ENCODE measurements at places on chromosomes 7 and 10. TPM values are rescaled to one million over a fixed set of nuclear protein-coding genes. Genes with fewer than 3 reads are reported as not detected.
A peak's percentile ranks its signal among the peaks of the same experiment; 100 is the strongest.

Gene SPDYE1
- total RNA-seq = not detected

Gene KIN
- total RNA-seq = 10.6 TPM

DNA sequence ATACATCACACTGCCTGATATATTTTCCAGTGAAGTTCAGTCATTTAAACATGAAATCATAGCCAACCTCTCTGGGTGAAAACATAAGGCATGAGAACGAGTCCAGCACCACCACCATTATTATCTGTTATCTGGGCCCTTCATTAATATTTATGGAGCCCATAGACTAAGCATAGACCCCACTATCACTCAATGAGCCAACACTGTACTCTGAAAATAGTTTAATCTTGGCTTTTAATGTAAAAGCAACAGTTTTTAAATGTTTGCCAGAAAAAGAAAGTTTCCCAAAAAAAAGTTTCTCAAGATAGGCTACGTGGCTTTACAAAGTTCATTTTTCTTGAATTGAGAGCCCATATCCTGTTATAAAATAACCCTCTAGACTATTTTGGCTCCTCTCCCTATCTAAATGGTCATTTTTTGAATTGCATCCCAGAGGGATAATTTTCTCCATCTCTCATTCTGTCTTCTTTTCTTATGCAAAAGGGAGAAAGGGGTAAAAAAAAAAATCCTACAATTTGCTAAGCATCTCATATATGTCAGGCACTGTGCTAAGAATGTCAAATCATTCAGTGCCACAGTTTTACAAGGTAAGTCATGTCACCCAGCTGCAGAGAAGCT is 66.1 kb downstream of the FZD1 start:
- no peak for DNase-seq

DNA sequence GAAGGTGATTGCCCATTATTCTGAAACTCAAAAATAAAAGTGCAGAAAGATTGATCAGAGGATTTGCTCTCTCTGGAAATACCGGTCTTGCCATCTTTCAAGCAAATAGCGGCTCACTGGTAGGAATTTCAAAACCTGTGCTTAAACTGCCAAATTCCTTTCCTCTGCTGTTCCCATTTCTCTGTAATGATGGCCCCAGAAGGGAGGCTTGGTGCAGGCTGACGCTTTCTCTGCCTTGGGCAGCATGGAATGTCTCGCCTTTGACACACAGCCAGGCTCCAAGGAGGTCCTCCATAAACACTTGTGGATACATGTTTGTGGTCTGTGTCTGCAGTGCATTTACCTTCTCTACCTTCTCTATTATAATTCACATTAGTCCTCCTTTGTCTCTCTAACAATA is 146.8 kb downstream of the HIBADH start:
- no peak for DNase-seq

Gene ACBD7
- 1.1 TPM for total RNA-seq

- DNase-seq = no peak
Observed at GRCh38 chr7:148447221-148447849, 143.2 kb upstream of the C7orf33 start.

DNA sequence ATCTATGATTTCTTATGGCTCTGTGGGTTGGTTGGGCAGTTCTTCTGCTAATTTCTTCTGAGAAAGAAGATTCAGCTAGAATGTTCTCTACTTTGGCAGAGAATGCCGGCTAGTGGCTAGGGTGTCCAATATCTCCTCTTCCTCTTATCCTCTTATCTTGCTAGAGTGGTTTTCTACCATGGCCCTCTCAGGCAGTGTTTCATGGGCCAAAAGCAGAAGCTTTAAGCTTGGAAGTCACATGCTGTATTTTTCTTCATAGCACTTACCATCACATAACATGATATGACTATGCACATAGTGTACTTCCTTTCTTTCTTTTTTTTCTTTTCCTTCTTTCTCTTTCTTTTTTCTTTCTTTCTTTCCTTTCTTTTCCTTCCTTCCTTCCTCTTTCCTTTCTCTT is 140.0 kb downstream of the ITGB8 start:
- no peak for DNase-seq

Gene HACD1
- total RNA-seq = 18.0 TPM

GRCh38 chr10:79285315-79286197 is 61.7 kb upstream of the PPIF start:
- no peak for DNase-seq

Gene PNLIPRP1
- 0.90 TPM for total RNA-seq

GRCh38 chr10:6136215-6137201 is 47.7 kb downstream of the RBM17 start:
- no peak for DNase-seq

DNA sequence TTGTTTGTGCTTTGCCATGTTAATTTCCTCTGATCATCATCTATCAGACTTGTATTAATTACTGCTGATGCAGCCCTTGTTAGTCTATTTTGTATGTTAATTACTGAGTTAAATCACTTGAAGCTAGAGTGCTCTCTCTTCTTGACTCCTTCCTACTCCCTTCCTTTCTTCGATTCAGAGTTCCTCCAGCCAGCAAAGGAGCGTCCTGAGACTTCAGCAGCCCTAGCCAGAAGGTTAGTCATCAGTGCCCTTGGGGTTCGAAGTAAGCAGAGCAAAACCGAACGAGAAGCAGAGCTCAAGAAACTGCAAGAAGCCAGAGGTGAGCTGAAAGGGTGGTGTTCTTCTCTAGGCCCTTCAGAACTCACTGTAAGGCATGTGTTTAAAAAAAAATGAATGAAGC is 32.1 kb downstream of the LOXL4 start:
- no peak for DNase-seq

Gene GPRIN2
- not detected for total RNA-seq

DNA sequence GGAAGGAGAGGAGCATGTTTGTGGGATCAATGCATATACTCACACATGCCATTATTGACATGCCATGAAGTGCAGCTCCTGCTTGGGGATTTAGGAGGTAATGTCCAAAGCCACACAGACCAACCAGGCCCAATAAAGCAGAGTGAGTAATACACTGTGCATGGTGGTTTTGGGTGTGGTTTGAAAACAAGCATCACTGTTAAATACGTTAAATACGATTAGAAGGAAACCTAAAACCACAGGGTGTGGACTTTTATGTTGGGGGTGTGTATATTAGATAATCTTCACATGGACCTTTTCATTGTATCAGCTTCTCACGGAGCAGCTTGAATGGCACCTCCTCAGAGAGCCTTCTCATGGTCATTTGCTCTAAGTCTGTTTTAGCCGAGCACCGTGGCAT is 10.4 kb upstream of the EIF3A start:
- no peak for DNase-seq

DNA sequence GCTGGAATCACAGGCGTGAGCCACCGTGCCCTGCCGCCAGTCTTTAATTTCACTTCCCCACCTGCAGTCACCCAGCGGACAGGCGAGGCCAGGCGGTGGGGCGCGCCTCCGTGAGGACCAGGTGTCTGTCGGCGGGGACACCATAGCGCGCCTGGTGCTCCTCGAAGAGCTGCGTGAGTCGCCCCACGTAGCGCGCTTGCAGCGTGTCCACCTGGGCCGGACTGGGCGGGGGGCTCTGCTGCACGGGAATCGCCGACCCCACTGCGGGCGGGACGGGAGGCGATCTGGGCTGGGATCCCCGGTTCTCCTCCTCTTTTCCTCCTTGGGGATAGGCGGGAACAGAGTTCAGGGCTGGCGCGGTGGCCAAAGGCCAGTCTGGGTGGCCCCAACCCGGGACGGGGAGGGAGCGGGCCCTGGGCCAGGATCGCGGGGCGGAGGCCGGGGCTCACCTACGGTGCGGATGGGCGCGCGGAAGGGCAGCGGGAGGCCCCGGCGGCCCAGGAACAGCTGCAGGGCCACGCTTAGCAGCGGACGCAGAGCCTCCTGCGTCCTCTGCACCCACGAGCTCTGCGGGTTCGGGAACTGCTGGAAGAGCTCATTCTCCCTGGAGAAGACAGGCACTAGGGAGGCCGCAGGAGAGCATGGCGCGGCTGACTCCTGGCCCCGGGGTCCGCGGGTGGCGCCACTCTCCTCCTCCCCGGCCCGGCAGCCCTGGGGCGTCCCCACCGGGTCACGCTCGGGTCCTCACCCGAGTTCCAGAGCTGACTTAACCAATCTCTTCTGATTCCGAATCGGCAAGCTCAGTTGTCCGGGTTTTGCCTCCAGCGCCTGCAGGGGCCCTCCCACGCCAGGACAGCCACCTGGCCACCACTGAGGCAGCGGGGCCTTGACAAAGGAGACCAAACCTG is 1.1 kb upstream of the MOGAT3 start:
- no peak for DNase-seq

GRCh38 chr7:95545007-95545615 is 51.2 kb downstream of the PDK4 start:
- DNase-seq = no peak

DNA sequence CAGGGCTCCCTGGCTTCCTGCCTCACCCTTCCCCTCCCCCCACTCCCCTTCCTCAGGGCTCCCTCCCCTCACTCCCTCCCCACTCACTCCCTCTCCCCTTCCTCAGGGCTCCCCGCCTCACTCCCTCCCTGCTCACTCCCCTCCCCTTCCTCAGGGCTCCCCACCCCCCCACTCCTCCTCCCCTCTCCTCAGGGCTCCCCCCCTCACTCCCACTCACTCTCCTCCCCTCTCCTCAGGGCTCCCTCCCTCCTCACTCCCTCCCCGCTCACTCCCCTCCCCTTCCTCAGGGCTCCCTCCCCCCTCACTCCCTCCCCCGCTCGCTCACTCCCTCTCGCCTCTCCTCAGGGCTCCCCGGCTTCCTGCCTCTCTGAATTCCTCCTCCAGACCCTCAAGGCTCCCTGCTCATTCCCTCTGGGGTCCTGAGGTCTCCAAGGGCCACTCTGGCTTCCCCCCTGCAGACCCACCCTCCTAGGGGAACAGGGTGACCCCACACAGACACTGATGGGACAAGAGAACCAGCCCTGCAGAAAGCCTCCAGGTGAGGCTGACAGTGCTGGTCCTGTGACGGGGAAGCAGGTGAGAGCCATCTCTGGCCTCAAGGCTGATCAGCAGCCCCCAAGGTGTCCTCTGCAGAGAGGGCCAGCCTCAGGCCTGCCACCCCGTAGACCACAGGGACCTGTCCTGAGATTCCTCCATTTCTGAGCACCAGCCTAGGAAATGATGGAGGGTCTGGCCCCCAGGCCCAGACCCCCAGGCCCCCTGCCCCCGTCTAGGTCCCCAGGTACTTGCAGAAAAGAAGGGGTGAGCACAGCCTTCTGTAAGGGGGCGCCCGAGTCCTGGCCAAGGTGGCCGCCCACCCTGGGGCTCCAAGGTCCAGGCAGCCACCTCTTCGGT is 47.2 kb downstream of the PWWP2B start:
- DNase-seq = no peak

Gene CH25H
- 4.8 TPM for total RNA-seq

Gene BMPER
- 4.6 TPM for total RNA-seq

- DNase-seq = no peak
Observed at GRCh38 chr10:103929381-103929921, 11.5 kb upstream of the STN1 start.

Gene H2BK1
- total RNA-seq = not detected

- DNase-seq = no peak
Observed at GRCh38 chr7:11716185-11716584, 115.8 kb downstream of the THSD7A start.

Gene CTAGE15
- not detected for total RNA-seq

DNA sequence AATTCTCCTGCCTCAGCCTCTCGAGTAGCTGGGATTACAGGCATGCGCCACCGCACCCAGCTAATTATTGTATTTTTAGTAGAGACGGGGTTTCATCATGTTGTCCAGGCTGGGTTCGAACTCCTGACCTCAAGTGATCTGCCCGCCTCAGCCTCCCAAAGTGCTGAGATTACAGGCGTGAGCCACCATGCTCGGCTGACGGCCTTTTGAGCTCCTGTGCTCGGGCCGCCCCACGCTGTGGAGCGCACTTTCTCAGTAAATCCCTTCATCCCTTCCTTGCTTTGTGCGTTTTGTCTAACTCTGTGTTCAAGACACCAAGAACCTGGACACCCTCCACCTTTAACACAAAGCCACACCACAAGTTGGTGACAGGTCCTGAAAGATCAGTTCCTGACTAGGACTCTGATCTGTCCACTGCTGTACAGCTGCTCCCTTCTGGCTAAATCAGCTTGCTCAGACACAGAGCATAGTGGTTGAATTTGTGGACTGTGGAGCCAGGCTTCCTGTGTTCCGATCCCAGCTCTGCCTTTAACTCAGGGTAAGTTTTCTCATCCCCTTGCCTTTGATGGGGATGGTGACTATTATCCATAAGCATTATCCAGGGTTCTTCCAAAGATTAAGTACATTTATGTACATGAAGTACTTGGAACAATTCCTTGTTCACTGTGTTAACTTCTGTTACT is 20.1 kb downstream of the CHST3 start:
- no peak for DNase-seq

DNA sequence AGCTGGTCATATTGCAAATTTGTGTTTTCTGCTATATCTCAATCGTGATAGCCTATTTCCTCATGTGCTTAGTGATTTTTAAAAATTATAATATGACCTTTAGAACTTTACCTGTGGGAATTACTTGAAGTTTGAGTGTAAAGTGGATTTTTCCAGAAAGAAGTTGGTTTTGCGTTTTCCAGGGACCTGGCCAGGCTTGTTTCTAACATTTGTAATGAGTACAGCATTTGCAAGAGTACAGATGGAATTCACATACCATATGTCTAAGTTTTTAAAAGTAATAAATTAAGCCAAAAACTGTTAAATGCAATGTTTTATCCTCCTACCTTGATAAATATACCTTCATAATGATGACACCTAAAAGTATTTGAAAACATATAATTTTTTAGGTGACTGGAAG is 443.2 kb downstream of the REEP3 start:
- DNase-seq = no peak

GRCh38 chr10:132308587-132309470 is 1.1 kb upstream of the STK32C start:
- DNase-seq = peak; percentile 90

Gene CYP3A7
- not detected for total RNA-seq

Gene PPP1R3C
- total RNA-seq = 3.0 TPM

Gene WASHC2C
- 49.9 TPM for total RNA-seq

Gene GPR146
- 54.1 TPM for total RNA-seq

DNA sequence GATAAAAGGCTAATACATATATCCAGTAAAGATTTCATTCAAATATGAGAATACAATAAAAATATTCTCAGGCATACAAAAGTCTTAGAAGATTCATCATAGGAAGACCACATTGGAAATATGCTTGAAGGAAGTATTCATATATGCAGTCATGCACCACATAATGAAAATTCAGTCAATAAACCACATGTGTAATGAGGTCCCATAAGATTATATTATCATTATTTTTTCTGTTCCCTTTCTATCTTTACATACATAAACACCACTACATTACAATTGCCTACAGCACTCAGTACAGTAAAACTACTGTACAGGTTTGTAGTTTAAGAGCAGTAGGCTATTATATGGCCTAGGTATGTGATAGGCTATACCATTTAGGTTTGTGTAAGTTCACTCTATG is 111.6 kb downstream of the PRTFDC1 start:
- no peak for DNase-seq

- DNase-seq = no peak
Observed at GRCh38 chr7:111083413-111083812, 7.5 kb upstream of the LRRN3 start.

Gene CALML3
- total RNA-seq = not detected

All from mesenteric fat pad (tissue), 1 donor.